Stimulated activated CD8-positive, alpha-beta memory T cell treated with anti-CD3 and anti-CD28 coated beads, Interleukin-7, amount 100 ng/mL, for 24 hours (primary cell): ENCODE measurements at places on chromosomes 5 and 9.

- peak; percentile 29 for DNase-seq
Measured at GRCh38 chr9:36486933-36487481, 85.7 kb upstream of the MELK start.

DNA sequence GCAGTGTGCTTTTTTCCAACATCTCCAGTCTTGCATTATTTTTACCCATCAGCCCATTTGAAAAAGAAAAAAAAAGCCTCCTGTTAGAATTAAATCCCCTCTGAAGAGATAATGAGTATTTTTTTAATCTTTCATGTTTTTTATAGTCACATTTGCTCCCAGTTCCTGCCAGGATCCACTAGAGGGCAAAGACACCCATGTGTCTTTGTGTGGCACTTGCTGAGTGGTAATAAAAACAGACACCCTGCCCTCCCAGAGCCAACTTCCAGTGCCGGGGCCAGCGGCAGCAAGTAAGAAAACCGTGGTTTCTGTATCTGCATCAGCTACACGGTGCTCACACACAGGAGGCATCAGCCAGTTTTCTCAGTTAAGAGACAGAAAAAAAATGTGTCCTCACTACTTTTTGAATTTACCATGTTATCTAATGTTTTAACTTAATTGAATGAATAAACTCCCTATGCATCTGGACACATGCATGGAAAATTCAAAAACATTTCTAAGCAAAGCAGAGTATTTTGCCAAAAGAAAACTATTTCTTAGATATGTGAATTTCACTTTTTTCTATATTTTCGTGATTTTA lies 70.2 kb upstream of the PLEKHG4B start:
- no peak for DNase-seq

DNA sequence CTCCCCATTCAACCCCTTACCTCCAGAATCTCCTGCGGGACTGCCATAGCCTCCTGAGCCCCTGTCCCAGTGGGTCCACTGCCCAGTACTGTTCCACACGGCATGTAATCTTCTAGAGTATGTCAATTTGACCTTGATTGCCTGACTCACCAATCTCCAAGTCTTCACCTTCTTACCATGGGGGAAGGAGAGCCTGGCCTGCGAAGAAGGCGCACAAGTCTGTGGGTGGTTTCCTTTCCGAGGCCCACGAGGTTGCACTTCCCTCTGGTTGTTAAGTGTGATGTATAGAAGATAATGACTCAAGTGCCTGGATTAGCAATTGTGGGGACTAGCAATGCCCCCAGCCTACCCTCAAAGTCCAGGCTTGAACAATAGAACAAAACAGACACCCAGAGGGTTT lies 8.1 kb upstream of the TENT4A start:
- no peak for DNase-seq

DNA sequence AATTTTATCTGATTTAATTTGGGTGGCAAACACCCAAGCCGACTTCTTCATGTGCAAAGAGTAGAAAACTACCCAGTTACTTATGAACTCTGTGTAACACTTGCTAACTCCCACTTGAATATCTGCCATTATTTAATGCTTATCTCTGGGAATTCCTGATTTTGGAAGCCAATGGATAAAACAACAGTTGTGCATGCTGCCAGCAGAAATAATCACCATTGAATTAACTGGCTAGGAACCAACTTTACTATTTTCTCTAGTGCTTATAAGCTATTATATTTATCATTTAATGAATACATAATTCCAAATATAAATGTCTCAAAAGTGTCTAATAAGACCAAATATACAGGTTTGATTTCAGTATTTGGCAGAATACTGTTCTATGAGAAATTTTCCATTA lies 85.7 kb downstream of the IZUMO3 start:
- no peak for DNase-seq

GRCh38 chr9:74908665-74909064 lies 20.9 kb upstream of the TRPM6 start:
- DNase-seq, result no peak

DNA sequence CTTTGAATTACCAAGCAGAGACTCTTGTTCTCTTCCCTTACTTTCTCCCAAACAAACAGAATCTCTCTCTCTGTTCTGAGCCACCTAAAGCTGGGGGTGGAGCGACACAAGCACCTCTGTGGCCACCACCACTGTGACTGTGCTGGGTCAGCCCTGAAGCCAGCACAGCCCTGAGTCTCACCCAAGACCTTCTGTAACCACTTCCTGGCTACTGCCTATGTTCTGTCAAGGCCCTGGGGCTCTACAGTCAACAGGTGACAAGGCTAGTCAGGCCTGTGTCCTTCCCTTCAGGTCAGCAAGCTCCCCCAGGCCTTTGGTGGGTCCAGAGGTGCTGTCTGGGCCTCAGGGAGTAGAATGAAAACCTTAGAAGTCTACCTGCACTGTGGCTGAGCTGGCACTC lies 26.1 kb upstream of the SLC28A3 start:
- no peak for DNase-seq

- DNase-seq, result no peak
Measured at GRCh38 chr5:75473463-75473862, 38.0 kb downstream of the CERT1 start.

GRCh38 chr5:163730206-163730756 lies 224.9 kb downstream of the MAT2B start:
- no peak for DNase-seq

DNA sequence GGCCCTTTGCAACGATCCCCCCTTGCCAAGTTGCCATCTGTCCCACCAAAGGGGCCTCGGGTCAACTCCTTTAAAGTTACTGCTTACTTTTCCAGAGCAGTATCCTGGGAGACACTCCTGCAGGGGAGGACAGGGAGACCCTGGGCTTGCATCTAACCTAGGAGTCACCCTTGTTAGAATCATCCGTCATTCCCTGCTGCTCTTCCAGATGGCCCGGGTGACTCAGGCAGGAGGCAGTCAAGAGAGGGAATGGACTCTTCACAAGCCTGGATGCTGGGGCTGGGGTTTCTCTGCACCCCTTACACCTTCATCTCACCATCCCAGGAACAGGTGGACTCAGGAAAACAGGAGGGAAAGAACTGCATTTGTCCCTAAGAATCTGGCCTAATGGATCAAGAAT lies 175.6 kb downstream of the GABBR2 start:
- no peak for DNase-seq
